ENCODE measurements at places on chromosomes 3 and 15.

GRCh38 chr3:14200841-14201240, 22.2 kb downstream of the LSM3 start:
- no peak for DNase-seq

DNA sequence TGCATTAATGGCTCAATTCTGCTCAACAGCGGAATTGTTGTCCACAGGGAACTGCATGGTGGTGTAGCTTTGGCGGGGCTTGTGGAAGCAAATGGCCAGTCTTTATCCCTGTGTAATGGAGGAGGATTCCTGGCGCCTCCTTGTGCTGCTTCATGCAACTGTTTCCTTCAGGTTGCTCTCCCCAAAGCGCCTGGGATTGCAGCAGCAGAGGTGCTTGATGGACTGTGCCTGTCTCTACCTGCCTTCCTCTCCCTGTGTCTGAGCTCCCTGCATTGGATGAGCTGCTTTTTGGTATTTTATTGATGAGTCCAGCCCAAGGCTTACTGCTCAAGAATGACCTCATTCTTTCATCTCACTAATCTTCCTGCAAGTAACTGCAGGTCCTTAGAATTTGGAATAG, 72.9 kb upstream of the NDN start:
- DNase-seq = no peak

GRCh38 chr3:71930056-71930991, 145.4 kb upstream of the PROK2 start:
- DNase-seq = peak; percentile 39

GRCh38 chr3:11541321-11542303, 102.1 kb downstream of the VGLL4 start:
- DNase-seq = no peak

- DNase-seq = no peak
These were observed 4.9 kb upstream of the C3orf49 start for GRCh38 chr3:63814237-63814636.

- DNase-seq = no peak
These were observed 13.2 kb downstream of the GREM1 start for GRCh38 chr15:32730677-32731654.
